ENCODE measurements at places on chromosomes 6 and 20. TPM values are rescaled to one million over a fixed set of nuclear protein-coding genes. Genes with fewer than 3 reads are reported as not detected.

The GPANK1 gene
- 17.1 TPM for total RNA-seq

The SLC17A2 gene
- total RNA-seq, result not detected

The HNF4A gene
- not detected for total RNA-seq

The LINC00237 gene
- not detected for total RNA-seq

The DCDC2 gene
- total RNA-seq, result not detected

The COX4I2 gene
- not detected for total RNA-seq

The TP53TG5 gene
- not detected for total RNA-seq

All from articular chondrocyte of knee joint (primary cell).